ENCODE measurements at places on chromosomes 4 and X.

DNA sequence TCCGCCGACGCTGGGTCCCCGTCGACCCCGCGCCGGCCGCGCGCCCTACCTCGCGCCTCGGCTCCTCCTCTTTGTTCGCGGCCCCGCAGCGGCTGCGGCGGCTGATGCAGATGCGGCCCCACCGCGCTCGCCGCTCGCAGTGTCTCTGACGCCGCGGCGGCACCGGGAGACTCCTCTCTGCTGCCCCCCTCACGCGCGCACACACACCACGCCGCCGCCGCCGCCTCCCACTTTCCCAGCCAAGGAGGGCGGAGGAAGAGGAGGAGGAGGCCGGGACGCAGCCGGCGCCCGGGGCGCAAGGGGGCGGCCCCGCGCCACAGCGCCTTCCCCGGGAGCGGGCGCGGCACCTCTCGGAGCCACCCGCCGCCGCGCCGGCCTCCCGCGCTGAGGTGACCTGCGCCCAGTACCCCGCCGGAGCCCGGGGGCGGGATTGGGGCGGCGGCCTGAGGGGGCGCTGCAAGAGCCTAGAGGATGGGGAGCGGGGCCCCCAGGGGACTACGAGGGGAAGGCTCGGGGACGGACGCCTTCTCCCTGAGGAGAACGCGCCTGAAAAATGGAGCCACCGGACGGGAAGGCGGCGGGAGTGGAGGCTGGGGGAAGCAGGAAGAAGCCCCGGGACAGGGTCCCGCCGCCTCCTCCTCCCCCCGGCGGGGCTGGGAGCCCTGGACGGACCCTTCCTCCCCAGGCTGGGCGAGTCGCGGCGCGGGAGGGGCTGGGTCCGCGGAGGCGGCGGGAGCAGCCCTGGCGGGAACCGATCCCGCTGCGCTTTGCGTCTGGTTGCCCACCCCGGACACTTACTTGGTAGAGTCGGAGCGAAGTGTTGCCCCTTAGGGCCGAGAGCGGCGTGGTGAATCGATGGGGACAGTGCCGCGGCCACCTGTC is at the start of gene SH3RF1:
Gene SH3RF1, minus strand, starts transcription at position 147 of the 882 bp plus-strand sequence. CDS start 1,744 bp downstream, outside the sequence.
- peak; percentile 60 for DNase-seq

DNA sequence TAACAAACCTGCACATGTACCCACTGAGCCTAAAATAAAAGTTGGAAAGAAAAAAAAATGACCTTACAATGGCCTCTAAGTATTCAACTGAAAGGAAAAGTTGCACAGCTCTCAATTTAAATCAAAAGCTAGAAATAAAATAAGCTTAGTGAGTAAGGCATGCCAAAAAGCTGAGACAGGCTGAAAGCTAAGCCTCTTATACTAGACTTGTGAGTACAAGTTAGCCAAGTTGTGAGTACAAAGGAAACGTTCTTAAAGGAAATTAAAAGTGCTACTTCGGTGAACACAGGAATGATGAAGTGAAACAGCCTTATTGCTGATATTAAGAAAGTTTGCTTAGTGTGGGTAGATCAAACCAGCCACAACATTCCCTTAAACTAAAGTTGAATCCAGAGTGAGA is 707.9 kb upstream of the PITX2 start:
- DNase-seq, result no peak

GRCh38 chrX:27583976-27584375 is 6.2 kb upstream of the DCAF8L2 start:
- no peak for DNase-seq

DNA sequence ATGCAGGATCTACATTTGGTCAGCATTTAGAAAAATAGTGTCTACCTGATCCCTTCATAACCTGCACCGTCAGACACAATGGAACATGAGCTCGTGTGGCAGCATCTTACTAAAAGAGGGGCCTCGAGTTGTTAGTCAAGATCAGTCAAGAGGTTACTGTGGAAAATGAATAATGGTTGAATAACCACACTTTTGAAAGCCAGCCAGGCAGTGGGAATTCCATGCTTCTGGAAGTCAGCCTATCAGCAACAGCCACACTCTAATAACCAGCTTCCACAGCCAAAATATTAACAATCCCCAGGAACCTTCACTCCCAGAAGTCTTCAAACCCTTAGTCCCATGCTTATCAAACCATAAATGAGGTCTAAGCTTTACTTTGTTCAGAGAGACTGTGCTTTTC is 234.3 kb downstream of the HS3ST1 start:
- DNase-seq, result no peak

DNA sequence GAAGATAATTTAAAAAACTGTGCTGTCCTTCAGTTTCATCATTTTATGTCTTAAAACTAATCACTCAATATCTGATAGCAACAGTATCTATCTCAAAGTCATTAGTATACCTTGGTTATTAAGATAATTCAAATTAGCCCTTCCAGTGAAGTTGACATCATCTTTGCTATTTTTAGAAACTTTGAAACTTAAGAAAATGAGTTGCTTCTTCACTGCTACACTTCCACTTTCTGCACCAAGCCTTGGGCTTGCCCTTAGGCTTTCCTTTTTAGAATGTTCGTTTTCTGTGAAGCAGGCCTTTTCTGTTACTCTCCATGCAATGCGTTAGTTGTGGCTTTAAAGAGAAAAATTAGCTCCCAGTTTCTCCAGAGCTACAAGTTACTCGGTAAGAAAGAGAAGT is 4.4 kb upstream of the VAMP7 start:
- DNase-seq, result no peak

- no peak for DNase-seq
Measured at GRCh38 chrX:5646818-5647217, 581.8 kb downstream of the NLGN4X start.

DNA sequence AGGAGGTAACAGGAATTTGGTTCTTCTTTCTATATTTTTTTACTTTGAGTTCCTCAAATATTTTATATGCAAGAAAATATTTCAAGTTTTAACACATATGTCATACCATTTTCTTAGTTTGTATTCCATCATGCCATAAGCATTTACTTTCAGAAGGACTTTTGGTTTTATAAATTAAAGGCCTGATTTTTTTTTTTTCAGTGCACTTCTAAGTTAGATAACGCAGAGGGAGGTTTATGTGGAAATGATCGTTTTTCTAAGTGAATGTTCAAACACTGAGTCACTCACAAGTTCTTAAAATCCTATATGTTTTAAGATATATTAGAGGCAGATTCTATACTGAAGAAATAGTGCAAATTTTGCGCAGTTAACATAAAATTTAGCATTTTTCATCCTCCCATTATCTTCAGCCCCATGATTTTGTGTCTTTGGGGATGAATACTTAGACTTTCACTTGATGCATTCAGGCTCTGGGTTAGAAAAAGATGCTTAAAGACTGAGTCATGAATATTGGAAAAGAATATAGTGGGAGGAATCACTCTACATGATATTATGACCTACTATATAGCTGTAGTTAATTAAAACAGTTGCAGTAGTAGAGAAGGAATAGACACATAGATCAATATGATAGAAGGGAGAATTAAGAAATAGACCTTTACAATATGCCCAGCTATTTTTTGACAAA is 54.9 kb downstream of the COL4A5 start:
- DNase-seq, result no peak

- no peak for DNase-seq
Measured at GRCh38 chr4:2182994-2183393, 58.9 kb downstream of the HAUS3 start.

DNA sequence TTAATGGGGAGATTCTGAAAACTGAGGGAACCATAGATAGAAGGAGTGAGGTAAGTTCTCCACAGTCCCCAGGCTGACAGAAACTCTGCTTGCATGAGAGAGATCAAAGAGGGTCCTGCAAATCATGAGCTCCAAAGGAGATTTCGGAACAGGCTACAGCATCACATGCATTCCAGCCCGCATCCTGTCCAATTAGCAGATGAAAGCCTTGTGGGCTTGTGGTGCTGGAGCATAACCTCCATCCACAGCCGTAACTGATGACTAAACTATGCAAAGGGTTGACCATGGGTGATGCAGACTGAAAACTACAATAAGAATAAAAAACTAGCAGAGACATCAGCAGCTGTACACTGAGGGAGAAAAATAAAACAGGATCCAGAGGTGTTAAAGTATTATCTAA is 654.5 kb downstream of the TLL1 start:
- no peak for DNase-seq

GRCh38 chr4:151611960-151612359 is 148.8 kb downstream of the GATB start:
- no peak for DNase-seq

GRCh38 chr4:120630427-120630826 is 292.1 kb downstream of the PRDM5 start:
- no peak for DNase-seq

GRCh38 chr4:38667085-38667893 is 3.3 kb downstream of the KLF3 start:
- DNase-seq, result peak; percentile 89

DNA sequence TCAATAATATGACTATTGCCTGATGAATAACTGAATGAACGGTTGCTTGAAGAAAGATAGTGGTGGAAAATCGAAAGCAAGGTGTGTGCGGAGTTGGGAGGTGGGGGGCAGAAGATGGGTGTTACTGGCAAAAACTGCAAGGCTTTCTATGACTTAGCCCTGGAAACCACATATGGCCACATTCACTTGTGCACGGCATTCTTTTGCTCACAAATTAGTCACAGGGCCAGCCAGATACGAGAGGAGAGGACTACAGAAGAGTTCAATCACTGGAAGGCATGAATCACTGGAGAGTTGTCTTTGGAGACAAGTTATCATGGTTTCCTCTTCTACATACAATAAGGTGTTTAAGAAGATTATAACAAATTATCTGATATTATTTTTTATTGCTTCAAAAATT is 626.5 kb upstream of the CPEB2 start:
- no peak for DNase-seq

DNA sequence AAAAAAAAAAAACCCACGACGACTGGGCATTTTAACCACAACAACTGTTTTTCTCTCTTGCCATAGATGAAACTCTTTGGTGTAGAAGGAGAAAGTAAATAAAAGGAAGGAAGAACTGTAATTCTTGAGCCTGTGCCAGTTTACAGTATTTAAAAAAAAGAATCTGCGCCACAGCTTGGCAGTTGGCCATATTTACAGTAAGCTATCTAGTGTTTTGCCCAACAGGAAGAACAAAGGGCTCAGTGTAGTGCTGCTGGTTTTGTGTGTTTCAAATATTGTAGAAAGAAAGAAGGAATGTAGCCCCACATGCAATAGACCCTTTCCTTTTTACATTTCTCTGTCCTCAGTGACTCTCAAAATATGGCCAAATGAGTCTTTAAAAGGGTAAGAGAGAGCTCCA is 66.1 kb downstream of the NR3C2 start:
- peak; percentile 23 for DNase-seq

DNA sequence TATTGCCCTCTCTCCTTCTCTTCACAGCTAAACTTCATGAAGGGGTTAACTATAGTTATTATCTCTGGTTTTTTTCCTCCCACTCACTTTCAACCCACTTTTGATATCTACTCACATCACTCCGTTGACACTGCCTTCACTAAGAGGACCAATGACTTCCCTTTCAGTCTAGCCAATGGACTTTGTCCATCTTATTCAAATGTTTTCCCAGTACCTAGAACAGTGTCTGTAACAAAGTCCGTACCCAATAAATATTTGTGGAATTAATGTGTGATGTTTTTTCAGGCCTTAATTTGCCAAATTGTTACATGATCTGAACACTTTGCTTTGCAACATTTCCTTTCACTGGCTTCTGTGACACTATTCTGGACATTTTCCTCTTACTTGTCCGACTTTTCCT is 106.0 kb upstream of the AR start:
- no peak for DNase-seq

GRCh38 chr4:167854881-167855280 is 237.5 kb upstream of the ANXA10 start:
- DNase-seq, result no peak
